Left renal cortex interstitium (tissue), 4 donors: ENCODE measurements at places on chromosomes 3 and 15.

- DNase-seq, result no peak
These were observed 198.7 kb downstream of the TNIK start for GRCh38 chr3:171261487-171261886.

- DNase-seq, result no peak
These were observed 55.1 kb downstream of the TAMM41 start for GRCh38 chr3:11791339-11792200.

- DNase-seq, result no peak
These were observed 108.7 kb upstream of the ALDH1A3 start for GRCh38 chr15:100770661-100771584.

DNA sequence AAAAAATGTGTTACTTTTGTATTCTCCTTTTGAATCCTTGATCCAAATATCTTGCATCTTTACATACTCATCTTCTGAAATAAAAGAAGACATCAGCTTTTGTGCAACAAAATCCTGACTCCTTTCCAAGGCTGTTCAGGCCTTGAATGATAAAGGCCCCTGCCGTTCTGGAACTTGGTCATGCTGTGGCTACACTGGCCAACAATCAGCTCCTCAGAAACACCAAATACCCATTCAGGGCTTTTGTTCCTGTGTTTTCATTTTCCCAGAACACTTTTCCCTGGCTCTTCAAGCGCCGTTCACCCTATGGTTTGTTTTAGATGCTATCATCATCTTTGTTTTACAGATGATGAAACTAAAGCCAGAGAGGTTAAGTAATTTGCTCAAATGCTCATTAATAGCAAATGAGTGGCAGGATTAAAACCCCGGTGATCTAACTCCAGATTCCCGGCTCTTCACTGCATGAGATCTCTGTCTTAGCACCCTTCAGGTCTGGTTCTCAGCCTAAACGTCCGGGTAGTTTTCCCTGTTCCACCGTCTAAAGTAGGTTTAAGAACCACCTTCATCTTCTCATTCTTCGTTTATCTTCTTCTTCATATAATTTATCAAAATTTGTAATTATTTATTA lies 58.3 kb downstream of the EPHA3 start:
- DNase-seq, result no peak

DNA sequence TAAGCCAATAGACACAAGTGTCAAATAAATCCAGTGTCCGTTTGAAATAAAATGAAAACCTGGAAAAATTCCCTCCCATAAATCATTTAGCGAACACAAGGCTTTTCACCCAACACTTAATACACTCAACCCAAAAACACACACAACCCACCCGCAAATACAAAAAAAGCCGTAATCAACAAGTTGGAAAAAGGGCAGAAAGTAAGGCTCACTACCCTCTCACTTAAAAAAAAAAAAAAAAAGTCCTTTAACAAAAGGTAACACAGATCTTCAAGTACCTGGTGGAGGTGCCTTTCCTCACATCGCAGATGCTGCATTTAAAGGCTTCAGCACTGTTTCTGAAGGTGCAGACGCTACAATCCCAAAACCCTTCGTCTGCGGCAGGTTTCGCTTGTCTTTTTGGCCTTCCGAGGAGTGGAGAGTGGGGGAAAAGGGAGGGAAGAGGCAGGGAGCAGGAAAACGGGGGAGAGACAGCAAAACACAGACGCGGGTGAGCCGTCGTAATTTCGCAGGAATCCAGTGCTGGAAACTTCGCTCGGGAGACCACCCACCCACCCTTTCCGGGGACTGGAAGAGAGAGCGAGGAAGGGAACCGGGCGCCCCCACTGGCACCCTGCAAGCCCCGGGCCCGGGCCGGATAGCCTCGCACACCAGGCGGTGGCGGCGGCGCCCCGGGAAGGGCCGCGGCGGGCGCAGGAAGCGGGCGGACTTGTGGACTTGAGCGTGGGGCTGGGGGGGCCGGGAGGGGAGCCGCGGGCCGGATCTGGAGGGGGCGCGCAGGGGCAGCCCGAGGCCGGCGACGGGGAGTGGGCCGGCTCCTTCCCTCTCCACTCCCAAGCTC lies 401.8 kb downstream of the SHQ1 start:
- DNase-seq, result no peak

GRCh38 chr3:128318275-128318941 lies 148.3 kb downstream of the DNAJB8 start:
- no peak for DNase-seq

GRCh38 chr15:29812384-29812694 lies 9.9 kb downstream of the TJP1 start:
- DNase-seq, result no peak

DNA sequence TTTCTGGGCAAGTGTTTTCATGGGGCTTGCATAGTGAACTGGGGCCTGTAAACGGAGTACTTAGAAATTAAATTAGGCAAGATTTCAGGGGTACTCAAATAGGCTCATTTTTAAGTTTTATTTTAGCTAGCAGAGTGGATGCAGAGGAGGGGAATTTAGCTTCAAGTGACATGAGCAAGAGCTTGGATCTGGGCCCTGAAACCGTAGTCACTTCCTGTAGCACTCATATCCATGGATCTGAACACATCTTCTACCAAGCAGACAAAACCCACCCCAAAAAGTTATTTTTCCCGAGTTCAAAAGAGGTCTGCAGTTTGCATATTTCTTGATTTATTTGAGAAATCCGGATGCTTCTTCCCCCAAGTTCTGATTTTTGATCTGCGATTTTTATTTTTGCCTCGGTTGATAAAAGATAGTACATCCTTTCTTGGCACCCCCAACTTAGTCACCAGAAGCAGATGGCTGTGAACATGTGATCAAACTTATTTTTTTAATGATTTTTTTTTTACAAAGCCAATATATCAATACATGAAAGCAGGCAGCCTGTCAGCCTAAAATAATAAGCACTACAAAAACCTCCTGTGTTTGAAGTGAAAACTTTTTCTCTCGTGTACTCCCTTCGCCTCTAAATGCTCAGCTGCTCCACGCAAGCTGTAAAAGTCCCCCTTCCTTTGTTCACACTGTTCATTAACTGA lies 36.6 kb upstream of the STT3B start:
- DNase-seq, result no peak

GRCh38 chr3:143306407-143306806 lies 186.8 kb downstream of the CHST2 start:
- DNase-seq, result no peak

GRCh38 chr3:167754049-167754448 lies 18.5 kb downstream of the SERPINI1 start:
- DNase-seq, result no peak

DNA sequence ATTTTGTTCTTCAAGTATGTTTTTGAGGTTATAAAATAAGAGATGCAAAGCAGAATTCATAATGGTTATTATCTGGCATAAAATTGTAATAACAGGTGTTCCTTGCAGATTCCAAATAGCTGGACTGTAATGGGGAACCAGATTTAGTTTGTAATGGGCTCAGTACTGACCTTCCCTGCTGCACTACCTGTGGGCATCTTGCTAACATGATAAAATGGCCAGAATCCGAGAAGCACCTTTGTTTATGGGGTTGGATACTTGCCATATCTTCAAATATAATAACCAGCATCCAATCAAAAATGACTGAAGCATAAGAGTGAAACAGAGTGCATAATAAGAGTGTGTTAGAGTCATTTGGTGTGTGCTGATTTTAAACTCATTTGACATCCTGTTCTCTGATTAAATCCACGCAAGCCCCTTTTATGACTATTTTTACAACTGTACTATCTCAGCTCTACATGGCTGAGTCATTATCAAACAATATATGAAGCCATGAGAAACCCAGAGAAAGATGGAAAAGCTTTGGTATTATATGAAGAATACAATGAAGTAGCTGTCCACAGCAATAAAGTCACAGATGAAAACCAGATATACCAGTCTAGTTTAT lies 292.4 kb downstream of the CNTN4 start:
- no peak for DNase-seq

DNA sequence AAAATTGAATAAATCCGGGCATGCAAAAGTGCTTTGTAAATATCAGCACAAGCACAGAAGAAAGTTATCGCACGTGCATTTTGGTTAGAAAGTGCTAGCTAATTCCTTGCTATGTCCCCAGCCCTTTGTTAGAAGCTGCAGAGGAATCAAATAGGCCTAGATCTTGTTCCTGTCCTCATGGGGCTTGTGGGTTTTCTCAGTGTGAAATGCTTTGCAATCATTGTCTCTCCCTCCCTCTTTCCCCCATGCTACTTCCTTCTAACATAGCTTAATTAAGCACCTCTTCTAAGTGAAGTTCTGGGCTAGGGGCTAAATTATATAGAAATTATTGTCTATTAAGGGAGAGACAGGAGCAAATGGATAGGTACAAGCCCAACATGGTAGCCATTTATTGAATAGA lies 271.7 kb downstream of the RPLP1 start:
- DNase-seq, result no peak

- DNase-seq, result no peak
These were observed 97.1 kb downstream of the SLC25A26 start for GRCh38 chr3:66317750-66318376.

DNA sequence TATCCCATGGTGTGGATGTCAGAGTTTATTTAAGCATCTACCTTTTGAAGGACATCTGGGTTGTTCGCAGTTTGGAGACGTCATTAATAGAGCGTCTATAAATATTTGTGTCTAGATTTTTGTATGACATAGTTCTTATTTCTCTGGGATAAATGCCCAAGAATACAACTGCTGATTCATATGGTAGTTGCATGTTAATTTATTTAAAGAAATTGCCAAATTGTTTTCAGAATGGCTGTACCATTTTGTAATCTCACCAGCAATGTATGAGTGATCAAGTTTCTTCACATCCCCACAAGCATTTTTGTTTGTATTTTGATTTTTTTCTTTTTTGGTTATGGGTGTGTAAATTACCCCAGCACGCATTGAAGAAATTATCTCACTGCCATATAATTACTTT lies 656.9 kb downstream of the NTRK3 start:
- DNase-seq, result no peak

- no peak for DNase-seq
These were observed 191.5 kb upstream of the SLC24A5 start for GRCh38 chr15:47929138-47929803.

DNA sequence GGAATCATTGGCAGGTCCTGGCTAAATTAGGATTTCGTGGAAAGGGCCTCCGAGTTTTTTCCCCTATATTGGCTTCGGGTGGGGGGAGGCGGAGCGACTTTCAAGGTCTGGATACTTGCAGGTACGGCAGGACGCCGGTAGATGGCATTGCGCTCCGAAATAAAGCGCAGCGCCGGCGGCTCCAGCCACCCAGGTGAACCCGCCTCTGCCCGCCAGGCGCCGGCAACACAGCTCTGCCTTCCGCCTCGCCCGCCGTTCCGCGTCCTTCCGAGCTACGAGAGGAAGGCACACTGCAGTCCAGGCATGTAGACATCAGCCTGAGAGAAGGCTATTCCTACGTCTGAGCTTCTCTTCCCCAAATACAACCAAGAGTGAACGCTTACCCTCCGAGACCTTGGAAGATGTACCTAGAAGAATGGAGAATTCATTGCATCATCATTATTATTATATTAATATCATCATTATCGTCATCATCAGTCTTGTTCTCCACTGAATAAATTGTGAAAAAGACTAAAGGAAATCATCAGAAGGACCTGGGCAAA lies 514.1 kb downstream of the MECOM start:
- no peak for DNase-seq

DNA sequence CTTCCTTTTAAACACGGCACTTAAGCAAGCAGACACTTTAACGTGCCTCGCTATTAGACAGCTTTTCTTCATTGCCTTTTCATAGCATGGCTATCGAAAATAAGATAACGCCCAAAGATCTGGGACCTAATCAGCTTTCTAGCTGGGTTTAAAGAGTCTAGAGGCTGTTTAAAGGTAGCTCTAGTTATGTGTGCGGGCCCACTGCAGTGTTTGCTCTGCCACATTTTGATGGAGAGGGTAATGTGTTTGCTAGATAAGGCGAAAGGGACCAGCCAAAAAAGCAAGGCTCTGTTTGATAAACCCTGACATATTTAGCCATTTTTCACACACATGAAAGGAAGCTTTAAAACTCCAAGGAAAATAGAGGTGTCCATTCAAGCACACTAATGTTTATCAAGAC lies 91.6 kb downstream of the NR2F2 start:
- DNase-seq, result no peak

- DNase-seq, result no peak
These were observed 10.1 kb downstream of the RNF123 start for GRCh38 chr3:49699281-49699979.

DNA sequence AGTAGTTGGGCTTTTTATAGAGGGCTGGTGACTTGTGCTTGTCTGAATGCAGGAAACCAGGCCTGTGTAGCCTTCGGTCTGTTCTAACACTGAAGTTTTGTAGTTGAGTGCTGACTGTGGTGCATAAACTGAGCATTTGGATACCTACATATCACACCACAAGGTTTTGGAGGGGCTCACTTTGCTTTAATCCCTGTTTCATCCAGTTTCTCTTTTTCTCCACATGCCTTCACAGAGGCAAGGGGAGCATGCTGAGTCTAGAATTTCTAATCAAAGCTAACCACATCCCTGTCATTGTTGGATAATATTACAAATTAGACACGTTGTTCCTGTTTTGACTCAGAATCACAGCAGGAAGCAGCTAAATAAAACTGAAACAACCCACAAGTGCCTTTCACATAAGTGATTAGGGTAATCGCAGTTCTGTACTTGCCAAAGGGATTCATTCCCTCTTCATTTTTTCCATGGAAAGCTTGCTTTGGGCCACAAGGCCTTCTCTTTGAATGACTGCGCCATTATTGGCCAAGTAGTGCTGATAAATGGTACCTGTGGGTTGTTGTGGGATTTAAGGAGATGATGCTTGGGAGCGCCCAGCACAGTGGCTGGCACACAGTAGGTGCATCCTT lies 48.9 kb downstream of the TGFBR2 start:
- no peak for DNase-seq

DNA sequence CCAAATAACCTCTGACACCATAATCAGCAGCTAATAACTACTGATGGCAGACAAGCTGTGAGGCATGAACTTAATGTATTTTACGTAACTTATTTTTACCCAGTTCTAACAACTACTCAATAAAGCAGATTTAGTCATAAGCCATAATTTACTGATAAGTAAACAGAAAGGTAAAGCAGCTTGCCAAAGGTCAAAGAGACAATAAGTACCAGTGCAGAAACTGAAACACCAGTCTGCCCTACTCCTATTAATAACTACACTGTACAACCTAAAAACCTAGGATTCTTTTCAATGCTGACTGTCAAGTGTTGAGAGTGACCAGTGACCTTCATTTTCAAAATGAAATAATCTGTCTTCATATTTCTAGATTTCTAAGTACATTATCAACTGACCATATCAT lies 152.2 kb downstream of the NR2E3 start:
- DNase-seq, result no peak
